Neural crest cell (in vitro differentiated cells): ENCODE measurements at places on chromosomes 3 and 15.

DNA sequence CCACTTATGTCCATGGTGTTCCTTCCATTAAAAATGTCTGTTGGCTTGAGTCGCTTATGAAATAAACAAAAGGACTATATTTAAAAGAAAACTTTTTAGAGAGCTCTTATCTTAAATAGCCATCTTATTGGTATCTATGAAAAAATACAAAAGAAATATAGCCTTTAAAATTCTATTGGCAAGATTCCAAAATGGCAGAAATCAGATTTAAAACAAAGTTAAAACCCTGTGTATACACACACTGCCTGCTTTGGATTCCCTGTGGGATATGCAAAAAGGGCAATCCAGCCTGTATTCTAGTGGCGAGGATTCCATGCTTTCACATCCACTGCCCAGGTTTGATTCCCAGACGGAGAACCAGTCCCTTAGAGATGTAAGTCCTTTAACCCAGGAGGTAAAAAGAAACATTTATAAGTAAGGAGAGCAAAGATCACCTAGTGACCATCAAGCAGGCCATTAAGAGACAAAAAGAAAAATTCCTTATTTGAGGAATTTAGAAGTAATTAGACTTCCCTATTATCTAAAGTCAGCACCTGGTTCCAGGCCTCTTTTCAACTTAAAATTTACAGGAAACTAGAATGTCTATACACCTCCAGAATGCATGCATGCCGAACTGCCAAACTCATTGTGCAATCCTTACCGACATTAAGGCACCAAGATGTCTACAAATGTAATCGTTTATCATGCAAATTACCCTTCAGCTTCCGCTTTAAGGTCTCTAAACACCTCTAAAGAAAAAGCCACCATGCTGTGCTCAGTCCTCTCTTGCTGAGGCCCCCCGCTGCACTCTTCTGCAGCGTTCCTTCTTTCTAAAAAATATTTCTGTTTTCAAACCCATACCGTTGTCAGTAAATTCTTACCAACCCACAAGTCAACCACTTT, 69.6 kb upstream of the STRIT1 start:
- DNase-seq, result no peak
- peak overlapping the region; percentile 58 for H3K4me3 ChIP-seq
- H3K4me1 ChIP-seq, result peaks cover 36% of the 10 kb centered on the region
- peak overlapping the region; percentile 88 for H3K27ac ChIP-seq
- no peaks in the 10 kb centered on the region for H3K27me3 ChIP-seq

- no peak for DNase-seq
- H3K36me3 ChIP-seq, result no peaks in the 10 kb centered on the region
- H3K27me3 ChIP-seq, result no peaks in the 10 kb centered on the region
Measured at GRCh38 chr3:124602980-124603627, 127.1 kb upstream of the UMPS start.

DNA sequence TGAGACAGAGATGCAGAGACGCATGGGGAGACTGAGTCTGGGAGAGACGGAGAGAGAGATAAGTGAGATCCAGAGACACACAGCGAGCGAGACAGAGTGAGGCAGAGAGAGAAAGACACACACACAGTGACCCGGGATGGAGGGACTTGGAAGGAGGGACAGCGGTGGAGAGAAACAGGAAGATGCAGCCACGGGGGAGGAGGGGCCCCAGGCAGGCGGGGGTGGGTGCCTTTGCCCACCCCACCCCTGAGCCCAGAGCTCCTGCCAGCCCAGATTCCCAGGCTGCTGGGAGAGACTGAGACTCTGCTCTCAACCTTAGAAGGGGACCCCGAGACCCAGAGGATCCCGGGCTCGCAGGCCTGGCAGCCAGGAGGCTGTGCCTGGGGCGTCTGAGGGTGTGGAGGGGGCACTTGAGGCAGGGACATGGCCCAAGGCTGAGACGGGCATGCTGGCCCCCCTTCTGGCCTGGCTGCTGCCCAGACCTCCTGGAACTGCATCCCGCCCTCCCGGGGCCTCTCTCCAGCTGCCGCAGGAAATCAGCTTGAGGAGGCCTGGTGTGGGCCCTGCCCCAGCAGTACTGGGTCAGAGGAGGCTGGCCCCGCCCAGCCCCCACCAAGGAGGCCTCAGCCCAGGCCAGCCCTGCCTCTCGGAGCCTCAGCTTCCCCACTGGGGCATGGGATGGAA, 18.1 kb downstream of the H1-8 start:
- peak overlapping the region; percentile 27 for H3K27ac ChIP-seq
- H3K36me3 ChIP-seq, result no peaks in the 10 kb centered on the region

- no peaks in the 10 kb centered on the region for H3K36me3 ChIP-seq
- no peak for DNase-seq
- H3K4me1 ChIP-seq, result no peaks in the 10 kb centered on the region
- H3K27me3 ChIP-seq, result no peaks in the 10 kb centered on the region
Measured at GRCh38 chr3:187963677-187964385, 190.1 kb upstream of the LPP start.

DNA sequence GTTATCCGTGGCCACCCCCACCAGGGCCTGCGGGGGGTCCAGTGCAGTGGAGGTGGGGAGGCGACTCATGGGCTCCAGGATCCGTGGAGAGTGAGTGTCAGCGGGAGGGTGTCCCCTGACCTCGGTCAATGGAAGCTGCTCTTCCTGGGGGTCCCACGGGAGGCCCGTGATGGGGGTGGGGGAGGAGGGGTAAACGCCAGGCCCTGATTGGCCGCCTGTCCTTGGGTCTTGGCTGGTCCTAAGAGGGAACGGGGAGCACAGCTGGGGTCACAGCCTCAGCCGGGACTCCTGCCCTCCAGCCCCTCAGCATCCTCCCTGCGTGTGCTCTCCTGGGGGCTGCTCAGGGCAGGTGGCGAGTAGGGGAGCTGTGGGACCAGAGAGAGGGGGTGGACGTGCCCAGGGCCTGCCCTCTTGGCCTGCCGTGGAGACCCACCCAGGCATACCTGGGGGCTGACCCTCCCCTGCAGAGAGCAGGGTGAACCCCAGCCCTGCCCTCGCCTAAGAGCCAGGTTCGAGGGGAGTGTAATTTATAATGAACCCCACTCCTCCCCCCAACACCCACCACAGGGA, 184.6 kb downstream of the GOLGA6L6 start:
- no peak for DNase-seq
- no peak overlapping the region for H3K27ac ChIP-seq
- no peak overlapping the region for H3K4me3 ChIP-seq
- peaks cover 11% of the 10 kb centered on the region for H3K36me3 ChIP-seq

GRCh38 chr15:70806992-70807712, 43.8 kb upstream of the UACA start:
- no peaks in the 10 kb centered on the region for H3K27me3 ChIP-seq
- H3K27ac ChIP-seq, result peak overlapping the region; percentile 7
- no peak overlapping the region for H3K4me3 ChIP-seq

GRCh38 chr3:127888564-127889107, 26.4 kb upstream of the KBTBD12 start:
- no peak for DNase-seq
- H3K27ac ChIP-seq, result no peak overlapping the region
- no peaks in the 10 kb centered on the region for H3K27me3 ChIP-seq
- no peak overlapping the region for H3K4me3 ChIP-seq
